ENCODE measurements at places on chromosomes 12 and 14.
A peak's percentile ranks its signal among the peaks of the same experiment; 100 is the strongest.

GRCh38 chr12:27344246-27344645 is 11.6 kb downstream of the BMAL2 start:
- DNase-seq = no peak

GRCh38 chr14:23103581-23103980 is 1.2 kb downstream of the CIROP start:
- no peak for DNase-seq

DNA sequence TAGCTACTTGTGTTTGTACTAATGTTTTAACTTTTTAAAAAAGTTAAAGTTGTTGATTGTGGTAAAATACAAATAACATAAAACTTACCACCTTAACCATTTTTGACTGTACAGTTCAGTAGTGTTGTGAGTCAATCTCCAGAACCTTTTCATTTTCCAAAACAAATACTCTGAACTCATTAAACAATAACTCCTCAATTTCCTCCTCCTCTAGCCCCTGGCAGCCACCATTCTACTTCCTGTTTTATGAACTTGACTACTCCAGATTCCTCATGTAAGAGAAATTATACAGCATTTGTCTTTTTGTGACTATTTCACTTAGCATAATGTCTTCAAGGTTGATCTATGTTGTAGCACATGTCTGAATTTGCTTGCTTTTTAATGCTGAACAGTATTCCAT is 299.1 kb upstream of the AMIGO2 start:
- DNase-seq = no peak

DNA sequence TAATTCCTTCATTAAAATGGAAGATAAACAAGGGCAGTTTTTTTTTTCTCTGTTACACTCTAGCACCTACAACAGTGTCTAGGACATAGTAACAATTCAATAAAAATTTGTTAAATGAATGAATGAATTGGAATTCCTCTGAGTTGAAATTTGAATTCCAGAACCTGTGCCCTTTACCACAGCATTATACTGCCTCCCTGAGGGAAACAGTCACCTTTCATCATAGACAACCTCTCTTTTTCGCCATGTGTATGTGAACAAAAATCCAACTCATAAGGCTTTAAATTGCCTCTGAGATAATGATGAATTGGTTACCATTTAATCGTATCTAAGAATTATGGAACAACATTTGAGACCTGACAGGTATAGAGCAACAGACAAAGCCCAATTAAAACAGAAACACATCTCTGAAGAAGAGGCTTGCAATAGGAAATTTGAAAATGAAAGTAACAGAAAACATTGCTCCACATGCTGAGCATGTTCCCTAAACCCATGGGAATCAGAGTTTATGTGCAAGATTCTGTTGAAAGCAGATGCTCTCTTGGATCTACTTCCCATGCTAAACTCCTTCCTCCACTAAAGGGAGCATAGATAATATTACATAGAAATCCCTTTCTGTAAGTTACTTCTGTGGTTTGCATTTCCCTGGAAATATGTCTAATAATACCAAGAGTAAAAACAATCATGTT is 657.8 kb downstream of the GALC start:
- no peak for DNase-seq

DNA sequence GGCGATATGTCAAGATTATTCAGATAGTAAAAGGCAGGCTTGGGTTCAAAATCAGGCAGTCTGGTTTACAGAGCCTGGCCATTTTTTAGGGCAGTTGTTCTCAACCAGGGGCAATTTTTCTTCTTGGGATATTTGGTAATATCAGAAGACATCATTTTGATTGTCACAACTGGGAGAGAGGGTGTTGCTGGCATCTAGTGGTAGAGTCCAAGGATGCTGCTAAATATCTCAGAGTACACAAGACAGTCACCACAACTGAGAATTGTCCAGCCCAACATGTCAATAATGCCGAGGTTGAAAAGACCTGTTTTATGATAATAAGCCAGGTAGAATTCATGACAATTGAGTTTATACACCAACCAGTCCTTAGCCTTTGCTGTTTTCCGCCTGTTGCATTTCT is 733.9 kb downstream of the NRXN3 start:
- DNase-seq = no peak

DNA sequence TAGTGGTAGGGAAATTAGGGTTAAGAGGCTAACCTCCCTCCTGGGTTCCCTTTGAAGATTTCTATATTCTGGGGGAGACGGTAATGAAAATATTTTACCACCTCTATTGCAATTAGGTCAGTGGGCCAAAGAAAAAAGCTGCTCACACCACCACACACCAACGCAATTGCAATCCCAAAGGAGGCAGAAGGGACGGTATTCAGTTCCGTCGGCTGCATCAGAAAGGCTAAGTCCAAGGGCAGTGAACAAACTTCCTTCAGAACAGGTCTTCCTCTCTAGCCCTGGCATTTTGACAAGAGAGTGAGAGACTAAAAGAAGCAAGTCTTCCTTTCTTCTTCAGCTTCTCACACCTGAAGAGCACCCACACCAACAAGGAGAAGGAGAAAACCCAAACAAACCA is 51.2 kb downstream of the OTX2 start:
- no peak for DNase-seq

GRCh38 chr14:31930493-31931240 is 146.4 kb upstream of the ARHGAP5 start:
- DNase-seq = no peak

DNA sequence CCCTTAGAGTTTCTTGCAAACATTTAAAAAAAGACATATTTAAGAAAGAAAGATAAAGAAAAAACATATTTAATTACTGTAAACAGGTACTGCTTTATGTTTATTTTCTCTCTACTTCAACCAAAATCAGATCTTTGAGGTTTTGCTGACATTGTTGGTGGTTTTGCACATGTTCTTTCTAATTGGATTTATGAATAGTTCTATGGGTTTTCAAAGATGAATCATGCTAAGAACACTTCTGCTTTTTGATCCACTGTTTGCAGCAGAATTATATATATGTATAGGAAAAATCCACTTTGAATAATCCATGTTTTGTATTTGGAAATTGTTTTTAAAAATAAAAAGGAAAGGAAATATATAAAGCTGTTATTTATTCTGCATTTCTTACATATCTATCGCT is 78.4 kb downstream of the FRMD6 start:
- DNase-seq = no peak

GRCh38 chr12:133046698-133047097 is 9.4 kb downstream of the ZNF84 start:
- no peak for DNase-seq

GRCh38 chr12:89632778-89633177 is 75.9 kb downstream of the ATP2B1 start:
- DNase-seq = no peak

- peak; percentile 35 for DNase-seq
Measured at GRCh38 chr12:459430-460258, at the start of gene B4GALNT3. TSS of gene B4GALNT3 (plus strand) at chr12:459939. CDS start at chr12:460377, 438 bp downstream.

DNA sequence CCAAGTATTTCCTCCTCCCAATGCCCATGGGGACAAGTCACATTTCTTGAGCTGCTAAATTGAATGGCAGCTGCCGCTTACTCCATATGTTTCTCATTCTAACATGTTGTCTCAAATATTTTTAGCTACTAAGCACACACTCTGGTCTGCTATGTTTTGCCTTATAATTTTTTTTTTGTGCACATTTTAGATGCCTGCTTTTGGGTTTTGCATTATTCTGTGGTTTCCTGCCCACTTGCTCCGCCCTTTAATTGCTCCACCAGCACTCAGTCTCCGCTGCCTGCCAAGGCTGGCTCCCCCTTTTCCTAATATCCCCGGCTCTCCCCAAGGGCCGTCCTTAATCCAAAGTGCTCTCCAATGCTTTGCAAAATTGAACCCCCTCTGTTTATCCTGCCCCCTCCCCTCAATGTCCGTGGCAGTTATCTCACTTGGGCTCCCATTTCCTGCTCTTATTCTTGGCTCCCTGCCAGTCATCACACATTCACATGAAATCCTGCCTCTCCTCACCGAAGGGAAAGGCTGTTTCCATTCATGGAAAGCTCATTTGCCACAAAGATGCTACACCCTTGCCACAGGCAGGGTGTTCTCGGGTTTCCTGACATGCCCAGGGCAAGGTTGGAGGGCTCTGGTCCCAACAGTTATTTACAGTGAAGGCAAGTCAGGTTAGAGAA is 79.4 kb downstream of the C12orf75 start:
- no peak for DNase-seq

DNA sequence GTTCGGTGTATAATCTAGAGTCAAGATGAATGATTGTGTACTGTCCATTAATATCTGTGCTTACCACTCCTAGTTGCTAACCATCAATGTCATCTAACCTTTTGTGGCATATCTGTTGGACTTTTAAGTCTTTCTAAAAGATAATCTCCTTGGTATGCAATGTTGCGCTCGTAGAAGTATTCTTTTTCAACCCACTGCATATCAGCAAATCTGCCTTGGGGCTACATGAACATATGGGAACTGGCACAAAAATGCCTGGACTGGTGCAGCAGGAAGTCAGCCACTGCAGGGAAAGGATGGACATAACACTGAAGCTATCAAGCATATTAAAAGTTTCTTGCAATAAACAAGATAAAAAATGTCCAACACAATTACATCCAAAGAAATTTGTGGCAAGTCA is 124.3 kb upstream of the SLC38A4 start:
- no peak for DNase-seq

DNA sequence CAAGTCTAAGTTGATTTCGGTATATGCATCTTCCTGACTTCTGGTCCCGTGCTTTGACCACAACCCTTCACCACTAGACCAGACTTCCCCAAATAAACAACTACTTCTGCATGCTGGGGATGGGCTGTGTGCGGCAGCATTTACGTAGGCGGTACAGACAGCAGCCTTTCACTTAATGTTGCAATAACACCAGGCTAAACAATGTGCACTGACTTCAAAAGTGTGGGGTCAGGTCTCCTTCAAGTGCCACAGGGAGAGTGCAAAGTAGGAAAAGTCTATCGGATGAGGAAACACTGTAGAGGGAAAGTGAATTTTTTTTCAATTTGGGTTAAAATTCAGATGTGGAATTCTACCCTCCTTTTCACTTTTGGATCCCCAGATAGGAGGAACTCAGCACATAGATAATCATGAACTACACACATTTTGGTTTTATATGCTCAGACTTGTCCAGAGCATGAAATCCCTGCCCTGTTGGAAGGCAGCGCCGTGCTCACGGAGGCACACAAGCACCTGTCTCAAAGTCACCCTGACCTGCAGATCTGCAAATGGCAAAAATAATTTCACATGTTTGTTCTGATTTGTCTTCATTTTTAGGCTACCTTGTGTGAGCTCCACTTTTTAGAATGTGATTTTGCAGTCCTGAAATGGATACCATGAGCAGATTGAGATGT is 3.6 kb upstream of the FOS start:
- DNase-seq = no peak

- DNase-seq = peak; percentile 76
Measured at GRCh38 chr12:48972213-48972951, 847 bp upstream of the WNT10B start.
